ENCODE measurements at places on chromosomes 6 and 20. TPM values are rescaled to one million over a fixed set of nuclear protein-coding genes. Genes with fewer than 3 reads are reported as not detected.
A peak's percentile ranks its signal among the peaks of the same experiment; 100 is the strongest.

- DNase-seq = peak; percentile 83
Measured at GRCh38 chr6:166005401-166005943, 162.2 kb downstream of the TBXT start.

GRCh38 chr20:44166008-44166407, 21.0 kb downstream of the JPH2 start:
- DNase-seq = no peak

- no peak for DNase-seq
Measured at GRCh38 chr6:159099276-159099675, 54.5 kb upstream of the TAGAP start.

GRCh38 chr6:26301638-26302037, 63.4 kb upstream of the BTN3A2 start:
- DNase-seq = no peak

- DNase-seq = peak; percentile 18
Measured at GRCh38 chr6:33974471-33974870, 170.7 kb upstream of the MLN start.

- no peak for DNase-seq
Measured at GRCh38 chr6:47811443-47811842, 29.6 kb downstream of the OPN5 start.

GRCh38 chr20:10807013-10807412, 133.2 kb upstream of the JAG1 start:
- DNase-seq = no peak

DNA sequence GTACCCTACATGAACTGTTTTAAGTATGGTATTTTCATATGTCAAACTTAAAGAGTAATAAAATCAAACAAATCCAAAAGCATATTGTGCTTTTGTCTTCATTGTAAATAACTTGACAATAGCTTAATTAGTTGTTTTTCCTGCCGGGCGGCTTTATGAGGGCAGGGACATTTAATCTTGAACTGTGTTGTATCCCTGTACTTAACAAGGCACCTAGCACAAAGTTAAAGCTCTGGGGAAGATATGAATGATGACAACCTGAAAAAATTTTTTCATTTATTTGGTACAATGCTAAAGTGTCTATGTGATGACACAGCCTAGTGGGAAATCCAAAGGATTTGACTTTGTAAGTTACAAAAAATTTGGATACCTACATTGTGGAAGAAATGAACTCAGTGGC, 502 bp upstream of the HACE1 start:
- DNase-seq = no peak

- no peak for DNase-seq
Measured at GRCh38 chr20:235891-236290, 8.8 kb downstream of the DEFB129 start.

DNA sequence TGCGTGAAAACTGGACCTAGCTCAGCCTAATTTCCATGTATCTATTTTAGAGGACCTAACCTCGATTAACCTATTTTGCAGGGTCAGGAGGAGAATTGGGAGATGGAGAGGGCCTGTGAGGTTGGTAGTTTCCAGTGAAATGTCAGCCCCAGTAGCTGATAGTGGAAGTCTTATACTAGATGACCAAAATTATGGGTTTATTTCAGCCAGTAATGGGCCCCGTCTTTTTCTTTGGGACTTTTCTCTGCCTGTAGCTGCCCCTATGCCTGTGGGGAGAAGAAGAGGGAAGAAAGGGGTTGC, 37.8 kb downstream of the RREB1 start:
- no peak for DNase-seq

DNA sequence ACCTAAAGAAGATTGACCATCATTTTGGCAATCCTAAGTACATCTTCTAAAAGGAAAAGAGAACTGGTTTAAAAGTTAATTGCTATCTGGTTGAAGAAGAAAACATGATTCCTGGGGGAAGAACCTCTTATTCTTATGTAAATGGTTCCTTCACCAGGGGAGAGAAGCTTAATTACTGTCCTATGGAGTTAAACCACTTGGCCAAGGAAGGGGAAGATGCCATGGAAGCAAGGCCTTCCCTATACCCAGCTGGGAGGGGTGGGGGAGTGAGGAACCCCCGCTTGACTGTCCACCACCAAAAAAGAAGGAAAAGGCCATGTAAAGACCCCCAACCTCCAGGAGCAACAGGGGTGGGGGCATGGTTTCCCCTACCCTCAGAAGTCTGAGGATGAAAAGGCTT, 962.1 kb downstream of the GRIK2 start:
- DNase-seq = no peak

DNA sequence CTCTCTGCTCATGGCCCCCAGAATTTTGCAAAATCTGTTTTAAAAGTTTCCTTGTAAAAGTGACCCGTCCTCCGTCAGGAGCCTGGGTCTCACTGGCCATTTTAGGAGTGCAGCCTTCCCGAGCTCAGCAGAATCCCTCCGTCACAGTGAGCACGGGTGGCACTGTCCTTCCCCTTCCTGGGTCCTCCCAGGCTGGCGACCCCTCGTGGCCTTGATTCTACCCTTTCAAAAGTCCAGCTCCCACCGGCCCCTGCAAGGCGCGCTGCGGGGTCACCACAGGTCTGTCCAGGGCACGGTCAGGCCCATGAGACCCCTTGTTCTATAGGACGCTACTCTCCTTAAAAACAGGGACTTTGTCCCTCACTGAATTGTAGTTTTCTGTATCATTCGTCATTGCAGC, 112.7 kb downstream of the PSMB1 start:
- DNase-seq = no peak

GRCh38 chr20:54510541-54511129, 35.2 kb downstream of the DOK5 start:
- no peak for DNase-seq

GRCh38 chr6:29967379-29968010, 25.2 kb downstream of the HLA-A start:
- no peak for DNase-seq

GRCh38 chr6:74448850-74449249, 752.8 kb downstream of the CD109 start:
- DNase-seq = no peak

GRCh38 chr6:111499269-111499793, 16.3 kb upstream of the REV3L start:
- DNase-seq = no peak

- no peak for DNase-seq
Measured at GRCh38 chr6:17491416-17492142, 98.2 kb downstream of the CAP2 start.

DNA sequence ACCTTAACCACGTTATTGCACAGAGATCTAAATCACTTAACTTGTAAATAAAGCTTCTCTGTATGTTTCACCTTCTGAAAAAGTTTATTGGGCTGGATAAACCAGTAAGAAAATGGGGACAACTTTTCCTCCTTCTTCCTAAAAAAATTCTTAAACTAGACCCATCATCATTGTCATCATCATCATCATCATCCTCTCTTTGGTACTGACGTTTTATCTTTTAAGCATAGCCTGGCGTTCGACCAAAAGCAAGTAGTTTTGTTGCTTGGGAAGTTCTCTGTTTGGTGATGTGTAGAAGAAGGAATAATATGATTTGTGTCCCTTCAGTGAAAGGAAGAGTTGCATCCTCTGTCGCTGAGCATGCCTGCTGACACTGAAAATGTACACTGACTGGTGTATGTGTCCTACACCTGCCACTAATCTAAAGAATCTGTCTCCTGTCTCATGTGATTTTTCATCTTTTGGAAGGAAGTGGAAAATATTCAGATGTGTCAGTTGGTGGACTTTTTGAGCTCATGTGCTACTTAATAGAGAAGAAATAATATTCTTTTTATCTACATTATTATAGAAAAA, 2.5 kb downstream of the CLVS2 start:
- no peak for DNase-seq

The PRSS35 gene
- total RNA-seq = 3.2 TPM

The SERPINB6 gene
- 122 TPM for total RNA-seq

The MYLK4 gene
- 0.98 TPM for total RNA-seq

The BTBD9 gene
- total RNA-seq = 22.4 TPM

The CD24 gene
- total RNA-seq = 3.3 TPM
